ENCODE measurements at places on chromosomes 2 and 18. TPM values are rescaled to one million over a fixed set of nuclear protein-coding genes. Genes with fewer than 3 reads are reported as not detected.

The IMMT gene
- total RNA-seq, result 138 TPM

The DLGAP1 gene
- 0.17 TPM for total RNA-seq

The SCTR gene
- not detected for total RNA-seq

The CRYGC gene
- total RNA-seq, result not detected

The FBXO41 gene
- 22.9 TPM for total RNA-seq

The TCF23 gene
- not detected for total RNA-seq

The RNPEPL1 gene
- total RNA-seq, result 74.0 TPM

The DHRS9 gene
- 4.6 TPM for total RNA-seq

The MRPL30 gene
- total RNA-seq, result 32.7 TPM

The EPAS1 gene
- 50.8 TPM for total RNA-seq

The GPR75 gene
- 1.2 TPM for total RNA-seq

The CD207 gene
- total RNA-seq, result not detected

The CDH2 gene
- total RNA-seq, result 0.07 TPM

The ZSWIM2 gene
- total RNA-seq, result not detected

The MROH2A gene
- not detected for total RNA-seq

The KCNK3 gene
- total RNA-seq, result not detected

The RGPD4 gene
- total RNA-seq, result not detected

The FASTKD2 gene
- 26.6 TPM for total RNA-seq

The TMEM198 gene
- total RNA-seq, result 4.5 TPM

The TMEM200C gene
- not detected for total RNA-seq

The EGR4 gene
- 1.6 TPM for total RNA-seq

The SULT1C4 gene
- total RNA-seq, result not detected

The PAX3 gene
- total RNA-seq, result not detected

The VAPA gene
- 209 TPM for total RNA-seq

The VIT gene
- not detected for total RNA-seq

The LYG2 gene
- not detected for total RNA-seq

The AP1S3 gene
- total RNA-seq, result 5.6 TPM

The TCF4 gene
- total RNA-seq, result 1.8 TPM

The C1GALT1C1L gene
- total RNA-seq, result 0.48 TPM

The NBAS gene
- total RNA-seq, result 45.9 TPM

The NEU4 gene
- total RNA-seq, result 1.4 TPM

The CFC1 gene
- not detected for total RNA-seq

The PCARE gene
- total RNA-seq, result not detected

The IFT172 gene
- total RNA-seq, result 11.7 TPM

The NOSTRIN gene
- not detected for total RNA-seq

The IL1A gene
- 6.6 TPM for total RNA-seq

The SP100 gene
- 217 TPM for total RNA-seq

The CPLX4 gene
- total RNA-seq, result not detected

The IL36RN gene
- total RNA-seq, result not detected

The RND3 gene
- total RNA-seq, result not detected

The NEURL3 gene
- 4.4 TPM for total RNA-seq

The RAX gene
- total RNA-seq, result not detected

The NAPG gene
- 37.9 TPM for total RNA-seq

The ALPP gene
- not detected for total RNA-seq

The COL4A4 gene
- 0.02 TPM for total RNA-seq

The GCG gene
- not detected for total RNA-seq

The FIGN gene
- total RNA-seq, result not detected

The RBM44 gene
- total RNA-seq, result 1.9 TPM

The CELF4 gene
- total RNA-seq, result not detected

The CDC42EP3 gene
- 28.9 TPM for total RNA-seq

The HRH4 gene
- total RNA-seq, result 0.16 TPM

The LBX2 gene
- total RNA-seq, result 1.2 TPM

The BBS5 gene
- 3.5 TPM for total RNA-seq

The ADRA2B gene
- total RNA-seq, result 2.1 TPM

The FOXD4L1 gene
- total RNA-seq, result 0.12 TPM

Measured in activated T-cell treated with anti-CD3 and anti-CD28 coated beads, Interleukin-2, amount 50 U/mL, for 72 hours (primary cell).